ENCODE measurements at places on chromosomes 13 and 19.
A peak's percentile ranks its signal among the peaks of the same experiment; 100 is the strongest.

DNA sequence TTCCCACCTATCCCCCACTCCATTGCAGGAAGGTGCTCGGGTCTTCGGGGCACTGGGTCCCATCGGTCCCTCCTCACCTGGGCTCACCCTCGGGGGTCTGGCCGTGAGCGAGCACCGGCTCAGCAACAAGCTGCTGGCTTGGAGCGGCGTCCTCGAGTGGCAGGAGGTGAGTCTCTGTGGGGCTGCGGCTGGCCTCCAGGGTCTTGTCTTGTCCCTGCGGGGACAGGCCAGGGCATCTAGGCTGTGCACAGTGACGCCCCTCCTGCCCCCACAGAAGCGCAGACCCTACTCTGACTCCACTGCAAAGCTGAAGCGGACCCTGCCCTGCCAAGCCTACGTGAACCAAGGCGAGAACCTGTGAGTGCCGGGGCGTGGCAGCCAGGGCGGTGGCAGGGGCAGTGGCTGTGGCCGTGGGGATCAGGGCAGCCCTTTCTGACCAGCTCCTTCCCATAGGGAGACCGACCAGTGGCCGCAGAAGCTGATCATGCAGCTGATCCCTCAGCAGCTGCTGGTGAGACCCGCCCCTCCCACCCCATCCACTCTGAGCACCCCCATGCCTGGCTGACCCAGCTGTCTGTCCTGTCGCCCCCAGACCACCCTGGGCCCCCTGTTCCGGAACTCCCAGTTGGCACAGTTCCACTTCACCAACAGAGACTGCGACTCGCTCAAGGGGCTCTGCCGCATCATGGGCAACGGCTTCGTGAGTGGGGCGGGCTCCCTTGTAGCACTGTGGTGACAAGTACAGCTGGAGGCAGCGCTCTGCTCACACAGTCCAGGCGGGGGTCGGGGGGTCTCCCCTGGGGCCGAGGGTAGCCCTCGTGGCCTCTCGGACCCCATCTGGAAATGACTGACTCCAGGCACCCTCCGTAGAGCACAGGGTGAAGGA, 3.7 kb downstream of the PTOV1 start:
- DNase-seq = no peak

DNA sequence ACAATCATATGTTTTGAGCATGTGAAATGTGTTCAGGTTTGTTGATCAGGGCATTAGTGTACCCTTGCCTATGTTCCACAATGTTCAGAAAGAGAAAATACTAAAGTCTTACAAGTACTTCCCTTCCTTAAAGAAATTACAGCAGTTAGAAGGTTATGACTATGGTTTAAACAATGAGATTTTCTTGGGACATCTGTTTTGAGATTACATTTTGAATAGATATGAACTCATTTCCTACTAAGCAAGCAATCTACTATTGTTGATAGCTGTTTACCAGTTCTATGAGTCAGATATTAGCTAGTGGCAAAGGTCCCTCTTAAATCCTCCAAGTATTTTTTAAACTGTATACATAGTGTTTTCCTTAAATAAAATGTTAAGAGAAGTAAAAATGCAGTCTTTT, 241.3 kb downstream of the DACH1 start:
- no peak for DNase-seq

- DNase-seq = peak; percentile 80
Measured at GRCh38 chr19:1239796-1240737, 1.5 kb upstream of the ATP5F1D start.

GRCh38 chr13:35597451-35597850, 121.0 kb upstream of the MAB21L1 start:
- DNase-seq = no peak

GRCh38 chr13:45607931-45608330, 7.6 kb downstream of the ERICH6B start:
- DNase-seq = no peak

DNA sequence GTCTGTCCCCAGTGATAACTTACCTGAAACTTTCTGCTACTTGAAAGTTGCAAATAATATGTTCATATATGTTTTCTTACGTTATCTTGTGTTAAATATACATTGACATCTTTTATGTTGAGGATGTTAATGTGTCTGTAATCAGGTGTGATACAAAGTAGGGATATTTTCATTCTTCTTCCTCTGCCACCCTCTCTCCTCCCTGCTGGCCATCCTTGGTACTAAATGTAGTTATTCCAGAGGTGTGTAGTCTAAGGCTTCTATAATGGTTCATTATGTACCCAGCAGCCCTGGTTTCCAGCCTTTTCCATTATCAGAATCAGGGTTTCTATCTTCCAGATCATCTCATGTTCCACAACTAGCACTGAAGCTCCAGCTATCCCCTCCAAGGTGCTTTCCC, 606.7 kb upstream of the KLHL1 start:
- DNase-seq = no peak

GRCh38 chr19:28578786-28579505, 634.0 kb downstream of the UQCRFS1 start:
- no peak for DNase-seq

GRCh38 chr13:24112791-24113190, 47.7 kb upstream of the SPATA13 start:
- DNase-seq = no peak

GRCh38 chr19:9934132-9934950, 2.0 kb downstream of the OLFM2 start:
- peak; percentile 67 for DNase-seq

DNA sequence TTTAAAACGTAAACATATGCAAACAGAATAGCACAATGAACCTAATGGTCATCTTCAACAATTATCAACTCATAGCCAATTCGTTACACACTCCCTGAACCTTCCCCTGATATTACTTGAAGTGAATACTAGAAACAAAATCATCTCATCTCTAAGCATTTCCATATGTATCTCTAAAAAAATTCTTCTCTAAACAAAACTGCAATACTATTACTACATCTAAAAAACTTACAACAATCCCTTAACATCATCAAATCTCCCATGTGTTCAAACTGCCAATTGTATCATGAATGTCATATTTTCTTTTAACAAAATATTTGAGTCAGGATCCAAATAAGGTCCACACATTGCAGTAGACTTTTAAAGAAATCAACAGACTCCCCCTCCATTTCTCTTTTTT, 61.4 kb downstream of the FRY start:
- no peak for DNase-seq

DNA sequence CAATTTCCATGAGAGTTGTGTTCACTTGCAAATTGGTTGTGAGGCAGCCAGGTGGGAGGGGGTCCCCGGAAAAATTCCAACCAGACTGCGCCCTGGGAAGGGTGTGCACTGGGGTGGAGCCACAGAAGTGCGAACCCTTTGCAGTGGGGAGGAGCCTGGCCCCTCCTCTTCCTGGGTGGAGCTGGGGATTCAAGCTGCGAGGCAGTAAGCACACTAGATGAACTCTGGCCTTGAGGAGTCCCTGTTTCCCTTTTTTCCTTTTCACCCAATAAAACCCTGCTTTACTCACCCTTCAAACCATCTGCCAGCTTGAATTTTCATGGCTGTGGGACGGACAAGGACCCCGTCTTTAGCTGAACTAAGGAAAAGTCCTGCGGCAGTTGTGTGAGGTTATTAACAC, 31.0 kb upstream of the MBNL2 start:
- DNase-seq = peak; percentile 17

DNA sequence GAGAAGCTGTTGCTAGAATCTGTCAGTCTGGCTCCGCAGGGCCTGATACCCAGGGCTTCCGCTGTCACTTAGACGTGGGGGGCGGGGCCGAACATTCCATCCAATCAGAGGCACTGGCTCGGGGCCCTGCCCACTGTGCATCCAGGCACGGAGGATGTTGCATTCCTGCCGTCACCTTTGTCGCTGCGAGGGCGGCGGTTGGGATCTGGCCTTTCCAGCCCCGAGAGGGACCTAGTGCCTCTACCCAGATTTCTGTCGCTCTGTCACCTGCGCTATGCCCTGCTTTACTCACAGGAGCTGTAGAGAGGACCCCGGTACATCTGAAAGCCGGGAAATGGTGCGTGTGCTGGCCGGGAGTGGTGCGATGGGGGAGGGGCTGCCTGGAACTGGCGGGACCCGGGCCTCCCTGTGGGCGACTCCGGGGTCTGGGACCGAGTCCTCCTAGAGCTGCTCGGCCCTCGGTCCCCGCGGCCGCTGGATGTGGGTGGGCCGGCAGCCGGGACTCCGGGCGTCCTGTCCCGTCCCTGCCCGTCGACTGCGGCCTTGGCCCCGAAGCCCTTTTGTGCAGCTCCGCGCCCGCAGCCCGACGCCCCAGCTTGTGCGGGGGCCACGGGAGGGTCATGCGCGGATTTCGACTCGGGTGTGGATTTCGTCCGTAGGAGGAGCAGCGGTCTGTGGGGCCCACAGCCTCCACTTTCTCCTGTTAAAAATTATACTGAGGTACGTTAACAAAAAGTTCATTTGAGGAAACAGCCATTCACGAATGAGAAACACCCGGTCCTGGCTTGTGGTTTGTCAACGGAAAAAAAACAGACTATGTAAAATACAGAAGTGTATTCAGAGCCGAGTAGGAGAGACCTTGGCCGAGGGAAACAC, at the start of gene ZNF439:
Gene ZNF439 (plus strand): TSS at position 133 of the 876 bp plus-strand sequence. CDS start 142 bp downstream, at position 275.
- peak; percentile 15 for DNase-seq

Data from hematopoietic multipotent progenitor cell treated with erythropoietin and hydrocortisone succinate and interleukin-3 and kit ligand, for 17 days (in vitro differentiated cells).